ENCODE measurements at places on chromosomes 12 and 14.

DNA sequence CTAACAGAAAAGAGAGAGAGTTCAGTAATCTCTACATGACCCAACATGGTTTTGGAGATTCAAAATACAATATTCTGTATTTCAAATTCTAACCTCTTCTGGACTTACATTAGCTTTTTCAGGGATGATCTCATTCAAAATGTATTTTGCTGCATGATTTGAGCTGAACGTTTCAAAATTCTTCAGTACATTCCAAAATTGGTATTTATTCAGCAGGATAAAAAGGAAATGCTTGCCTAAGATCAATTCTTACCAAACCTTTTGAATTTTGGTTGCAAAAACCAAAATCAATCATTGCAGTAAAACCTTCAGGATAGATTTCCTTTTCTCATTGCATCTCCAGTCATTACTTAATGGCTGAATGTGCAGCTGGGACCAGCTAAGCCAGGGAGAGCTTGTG, 1761.3 kb upstream of the SEL1L start:
- no peak for DNase-seq

- DNase-seq: no peak
Observed at GRCh38 chr12:92378682-92379479, 233.2 kb upstream of the BTG1 start.

- DNase-seq: no peak
Observed at GRCh38 chr14:34229140-34229539, 232.9 kb downstream of the SPTSSA start.

DNA sequence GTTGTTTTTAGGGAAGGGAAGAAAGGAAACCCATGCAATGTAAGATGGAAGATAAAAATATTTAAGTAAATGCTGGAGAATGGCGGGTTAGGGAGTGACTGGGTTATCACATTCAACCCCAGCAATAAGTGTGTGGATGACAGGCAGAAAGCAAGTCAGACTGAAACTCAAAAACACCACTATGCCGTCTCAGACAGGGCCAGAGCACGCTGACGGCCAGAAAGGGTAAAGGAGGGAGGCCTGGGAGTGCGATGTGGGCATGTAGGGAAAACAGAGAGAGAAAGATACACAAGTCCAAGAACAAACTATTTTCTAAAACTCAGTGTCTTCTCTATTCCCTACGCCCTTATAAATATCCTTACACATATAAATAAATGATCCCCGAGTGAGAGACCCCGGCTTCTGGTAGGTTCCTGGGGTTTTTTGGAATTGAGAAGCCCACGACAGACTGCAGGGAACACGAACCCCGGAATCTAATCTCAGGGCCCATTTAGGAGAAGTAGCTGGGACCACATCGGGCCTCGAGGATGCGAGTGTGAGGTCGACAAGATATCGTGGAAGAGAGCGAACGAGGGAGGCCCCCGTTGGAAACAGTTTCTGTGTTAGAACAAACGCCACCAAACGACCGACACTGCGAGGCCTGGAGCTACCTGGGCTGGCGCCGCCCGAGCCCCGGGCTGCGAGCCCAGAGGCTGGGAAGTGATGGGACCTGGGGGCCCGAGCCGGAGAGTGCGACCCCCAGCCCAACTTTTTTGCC, 735 bp upstream of the OTX2 start:
- no peak for DNase-seq

- DNase-seq: no peak
Observed at GRCh38 chr14:64217834-64218233, 76.3 kb downstream of the ESR2 start.

GRCh38 chr14:94691660-94692034, 78.3 kb downstream of the GSC start:
- DNase-seq: no peak

DNA sequence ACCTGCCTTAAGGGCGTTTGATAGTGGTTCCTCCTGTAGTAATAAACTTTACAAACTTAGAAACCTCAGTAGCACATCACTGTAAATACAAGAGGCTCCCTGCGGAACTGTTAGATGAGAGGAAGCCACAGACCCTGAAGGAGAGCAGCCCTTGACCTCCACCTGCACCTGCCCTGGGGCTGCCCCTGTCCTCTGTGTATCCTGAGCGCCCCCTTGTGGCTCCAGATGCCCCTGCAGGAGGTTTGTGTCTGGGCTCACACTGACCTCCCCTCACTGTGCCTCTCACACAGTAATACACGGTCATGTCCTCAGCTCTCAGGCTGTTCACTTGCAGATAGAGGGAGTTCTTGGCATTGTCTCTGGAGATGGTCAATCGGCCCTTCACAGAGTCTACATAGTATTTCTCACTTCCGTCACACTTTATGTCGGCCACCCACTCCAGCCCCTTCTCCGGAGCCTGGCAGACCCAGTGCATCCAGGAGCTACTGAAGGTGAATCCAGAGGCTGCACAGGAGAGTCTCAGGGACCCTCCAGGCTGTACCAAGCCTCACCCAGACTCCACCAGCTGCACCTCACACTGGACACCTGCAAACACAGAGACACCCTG, 1059.8 kb downstream of the TMEM121 start:
- peak; percentile 52 for DNase-seq

DNA sequence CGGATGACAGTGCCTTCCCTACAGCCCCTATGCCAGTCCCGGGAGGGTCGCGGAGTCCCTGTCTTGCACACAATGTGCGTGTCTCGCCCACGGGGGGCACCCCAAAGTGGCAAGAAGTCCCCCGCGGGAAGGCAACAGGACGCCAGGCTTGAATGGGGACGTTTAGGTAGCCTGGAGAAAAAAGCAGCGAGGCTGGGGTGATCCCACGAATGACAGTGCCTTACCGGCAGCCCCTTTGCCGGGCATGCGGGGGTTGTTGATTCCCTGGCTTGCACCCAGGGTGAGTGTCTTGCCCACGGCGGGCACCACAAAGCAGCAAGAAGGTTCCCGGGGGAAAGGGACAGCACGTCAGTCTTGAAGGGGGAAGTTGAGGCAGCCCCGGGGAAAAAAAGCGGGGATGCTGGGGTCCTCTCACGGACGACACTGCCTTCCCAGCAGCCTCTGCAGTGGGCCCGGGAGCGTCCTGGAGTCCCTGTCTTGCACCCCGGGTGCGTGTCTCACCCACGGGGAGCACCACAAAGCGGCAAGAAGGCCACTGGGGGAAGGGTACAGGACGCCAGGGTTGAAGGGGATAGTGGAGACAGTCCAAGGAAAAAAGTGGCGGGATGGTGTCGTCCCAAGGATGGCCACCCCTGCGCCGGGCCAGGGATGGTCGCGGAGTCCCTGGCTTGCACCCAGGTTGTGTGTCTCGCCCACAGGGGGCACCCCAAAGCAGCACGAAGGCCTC, 156.8 kb upstream of the ALG10B start:
- no peak for DNase-seq

DNA sequence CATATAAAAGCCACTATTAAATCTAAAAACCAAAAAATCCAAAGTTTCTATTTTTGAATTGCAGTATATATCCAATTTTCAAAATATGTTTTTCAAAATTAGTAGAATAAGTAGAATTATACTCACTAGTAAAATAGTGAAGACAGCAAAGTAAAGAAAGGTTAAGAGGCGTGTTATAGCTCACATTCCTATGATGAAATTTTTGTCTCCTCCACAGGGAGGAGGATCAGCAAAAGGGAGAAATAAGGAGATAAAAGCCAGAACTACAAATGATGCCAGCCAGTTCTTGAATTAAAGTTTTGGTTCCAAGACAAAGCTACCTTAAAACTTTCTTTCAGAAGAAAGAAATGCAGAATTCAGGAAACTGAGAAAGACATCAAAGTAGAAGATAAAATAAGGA, 50.0 kb downstream of the C2CD5 start:
- no peak for DNase-seq

DNA sequence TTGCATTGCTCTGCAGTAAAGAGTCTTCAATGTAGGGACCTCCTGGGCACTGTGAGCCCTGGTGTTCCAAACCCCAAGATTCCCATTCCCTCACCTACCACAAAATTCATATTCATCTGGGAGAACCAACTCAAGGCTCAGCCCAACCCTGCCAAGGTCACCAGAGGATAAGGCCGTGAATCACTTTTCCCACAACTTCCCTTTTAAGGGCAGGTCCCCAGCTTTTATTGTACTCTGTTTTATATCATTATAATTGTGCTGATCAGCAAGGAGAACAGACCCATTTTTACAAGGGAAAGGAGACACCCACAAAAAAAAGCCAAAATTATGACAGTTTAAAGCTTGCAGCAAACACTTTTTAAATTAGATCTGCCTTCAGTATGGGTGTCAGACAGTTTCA, 363.0 kb upstream of the FKBP4 start:
- no peak for DNase-seq

- no peak for DNase-seq
Observed at GRCh38 chr14:97196336-97196735, 399.2 kb downstream of the VRK1 start.

- DNase-seq: no peak
Observed at GRCh38 chr14:65357113-65357512, 55.4 kb upstream of the FUT8 start.

GRCh38 chr14:70177081-70177800, 11.5 kb downstream of the SLC8A3 start:
- no peak for DNase-seq

GRCh38 chr12:119327471-119327870, 7.1 kb upstream of the CCDC60 start:
- DNase-seq: no peak

DNA sequence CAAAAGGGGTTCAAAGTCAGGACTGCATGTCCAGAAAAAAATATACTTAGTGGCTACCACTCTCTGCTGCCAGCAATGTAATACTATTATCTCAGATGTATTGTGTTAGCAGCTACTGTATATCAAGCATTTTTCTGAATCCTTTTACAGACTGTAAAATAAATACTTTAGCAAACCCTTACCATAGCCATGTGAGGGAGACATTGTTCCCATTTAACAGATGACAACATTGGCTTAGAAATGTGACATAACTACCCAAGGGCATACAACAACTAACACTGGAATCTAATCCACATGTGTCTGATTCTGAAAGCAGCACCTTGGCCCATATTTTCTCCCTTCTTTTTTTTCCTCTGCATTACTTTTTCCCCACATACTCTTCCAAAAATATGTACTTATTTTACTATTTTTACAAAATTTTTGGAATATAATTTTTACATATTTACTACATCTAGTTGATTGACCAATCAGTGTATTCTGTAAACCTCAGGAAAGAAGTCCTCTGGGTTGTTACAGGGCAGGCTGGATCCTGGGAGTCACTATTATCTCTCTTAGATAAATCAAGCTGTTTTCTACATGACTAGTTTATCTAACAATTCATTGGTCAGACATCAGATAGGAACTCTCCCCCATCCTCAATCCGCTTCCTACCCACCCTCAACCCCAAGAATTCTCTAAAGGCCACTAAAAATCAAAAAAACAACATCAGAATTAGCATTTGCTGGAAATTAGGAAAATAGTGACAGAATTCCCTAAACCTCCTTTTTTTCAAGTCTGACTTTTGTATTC, 154.1 kb downstream of the BTG1 start:
- DNase-seq: no peak

- no peak for DNase-seq
Observed at GRCh38 chr14:105495101-105495989, 4.3 kb downstream of the TEDC1 start.

- DNase-seq: peak; percentile 1
Observed at GRCh38 chr12:76586764-76587395, 27.3 kb upstream of the OSBPL8 start.

DNA sequence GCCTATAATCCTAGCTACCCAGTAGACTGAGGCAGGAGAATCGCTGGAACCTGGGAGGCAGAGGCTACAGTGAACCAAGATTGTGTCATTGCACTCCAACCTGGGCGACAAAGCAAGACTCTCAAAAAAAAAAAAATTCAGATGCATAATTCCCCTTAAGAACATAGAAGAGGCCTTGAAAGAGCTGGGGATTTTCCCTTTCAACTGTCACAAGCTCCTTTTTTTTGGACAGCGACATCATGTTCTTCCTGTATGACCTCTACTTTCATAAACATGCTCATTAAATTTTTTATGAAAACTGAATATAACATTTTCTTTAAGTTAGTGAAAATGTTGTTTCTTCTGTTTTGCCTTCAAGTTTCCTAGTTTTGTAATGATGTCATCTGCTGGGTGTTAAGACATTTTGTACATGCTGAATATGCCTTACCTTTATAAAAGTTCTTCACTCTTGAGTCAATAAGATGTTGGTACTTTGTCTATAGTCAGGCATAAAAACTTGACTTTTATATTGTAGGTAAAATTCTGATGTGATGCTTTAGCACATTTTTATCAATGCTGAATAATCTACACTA, 76.0 kb downstream of the PTHLH start:
- DNase-seq: no peak

DNA sequence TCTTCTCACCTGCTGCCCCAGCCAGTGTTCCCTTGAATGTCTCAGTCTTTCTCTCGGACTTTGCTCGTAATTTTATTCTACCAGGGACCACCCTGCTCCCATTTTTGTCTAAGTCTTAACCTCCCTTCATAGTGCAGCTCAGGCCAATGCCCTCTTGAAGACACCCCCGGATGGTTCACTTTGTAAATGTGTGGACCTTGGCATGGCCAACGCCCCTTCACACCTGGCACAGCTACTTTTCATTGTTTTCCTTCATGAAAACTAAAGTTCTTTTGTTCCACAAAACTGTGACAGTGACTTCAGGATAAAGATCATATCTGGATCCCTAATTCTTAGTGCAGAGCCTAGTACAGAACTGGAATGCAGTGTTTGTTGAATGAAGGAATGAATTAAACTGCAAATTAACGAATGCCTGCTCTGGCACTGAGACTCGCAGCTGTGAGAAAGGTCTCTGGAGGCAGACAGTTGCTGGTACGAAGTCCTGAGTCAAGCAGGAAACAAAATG, 3.5 kb upstream of the RNASE4 start:
- no peak for DNase-seq

DNA sequence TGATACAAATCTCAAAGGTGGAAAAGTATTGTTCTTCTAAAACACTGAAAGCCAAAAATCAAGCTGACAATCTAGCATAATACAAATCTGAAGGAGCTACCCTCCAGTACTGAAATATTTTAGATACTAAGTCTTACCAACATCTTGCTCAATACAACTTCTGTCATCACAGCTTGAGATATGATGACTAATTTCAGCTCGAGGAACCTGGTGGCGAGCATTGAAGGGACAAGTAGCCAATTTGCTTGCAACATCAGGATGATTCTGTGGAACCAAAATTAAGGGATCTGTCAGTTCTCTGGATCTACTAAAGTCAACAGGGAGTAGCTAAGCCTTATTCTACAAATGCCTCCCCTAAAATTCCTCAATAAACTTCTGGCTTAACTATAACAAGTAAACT, 10.4 kb downstream of the GTSF1 start:
- no peak for DNase-seq

GRCh38 chr12:75457191-75457590, 23.4 kb upstream of the GLIPR1 start:
- no peak for DNase-seq

GRCh38 chr12:111297703-111298426, 71.0 kb downstream of the PHETA1 start:
- DNase-seq: no peak

- DNase-seq: peak; percentile 38
Observed at GRCh38 chr12:111757361-111758119, 9.2 kb upstream of the ALDH2 start.

- DNase-seq: no peak
Observed at GRCh38 chr12:120689397-120690082, 2.6 kb downstream of the MLEC start.
